ENCODE measurements at places on chromosomes 3 and 15. TPM values are rescaled to one million over a fixed set of nuclear protein-coding genes. Genes with fewer than 3 reads are reported as not detected.

DNA sequence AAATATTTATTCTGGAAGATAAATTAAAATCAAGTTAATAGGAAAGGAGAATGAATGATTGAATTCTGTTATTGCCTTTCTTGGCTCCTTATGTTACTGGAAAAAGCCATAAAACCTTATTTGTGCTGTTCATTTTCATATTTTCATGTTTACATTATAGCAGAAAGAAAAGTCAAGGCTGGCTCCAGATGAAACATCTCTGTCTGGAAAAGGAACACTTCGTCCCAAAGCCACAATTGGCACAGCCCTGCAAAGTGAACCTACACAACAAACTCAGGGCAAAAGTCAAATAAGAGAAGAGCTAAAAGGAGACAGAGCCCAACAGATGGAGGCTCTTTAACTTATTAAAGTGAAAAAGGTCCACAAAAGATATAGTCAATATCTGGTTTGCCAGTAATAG is 73.4 kb downstream of the GTPBP8 start:
- no peak for DNase-seq

Gene MYH15
- 0.05 TPM for total RNA-seq

Gene FBXL22
- total RNA-seq = 1.7 TPM

- no peak for DNase-seq
Observed at GRCh38 chr3:113104357-113105092, 106.8 kb upstream of the BOC start.

Gene MUC20
- total RNA-seq = 1.6 TPM

Gene ANP32A
- 51.9 TPM for total RNA-seq

Gene C3orf80
- total RNA-seq = not detected

DNA sequence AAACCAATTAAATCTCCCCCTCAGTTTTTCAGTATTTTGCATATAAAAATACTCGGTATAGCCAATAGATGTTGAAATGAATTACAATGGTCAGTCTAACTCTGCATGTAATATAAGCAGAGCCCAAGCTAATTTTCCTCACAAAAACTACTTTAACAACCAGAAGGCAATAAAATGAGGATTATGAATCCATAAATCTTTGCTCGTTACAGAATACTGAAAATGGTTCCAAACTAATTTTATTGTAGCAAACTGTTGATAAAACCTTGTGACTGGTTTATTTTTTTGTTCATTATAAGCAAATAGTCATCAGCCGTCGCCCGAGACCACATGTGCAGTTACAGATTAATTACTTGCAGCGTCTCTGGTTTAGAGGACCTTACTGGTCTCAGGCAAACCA is 183.2 kb downstream of the SSR3 start:
- no peak for DNase-seq

Gene AP3B2
- total RNA-seq = 0.81 TPM

GRCh38 chr3:30273304-30274072 is 332.9 kb upstream of the TGFBR2 start:
- no peak for DNase-seq

GRCh38 chr3:107956991-107957900 is 133.6 kb downstream of the CD47 start:
- DNase-seq = no peak

GRCh38 chr15:68300115-68300940 is 22.8 kb downstream of the FEM1B start:
- no peak for DNase-seq

GRCh38 chr3:22111226-22111625 is 360.2 kb upstream of the ZNF385D start:
- no peak for DNase-seq

DNA sequence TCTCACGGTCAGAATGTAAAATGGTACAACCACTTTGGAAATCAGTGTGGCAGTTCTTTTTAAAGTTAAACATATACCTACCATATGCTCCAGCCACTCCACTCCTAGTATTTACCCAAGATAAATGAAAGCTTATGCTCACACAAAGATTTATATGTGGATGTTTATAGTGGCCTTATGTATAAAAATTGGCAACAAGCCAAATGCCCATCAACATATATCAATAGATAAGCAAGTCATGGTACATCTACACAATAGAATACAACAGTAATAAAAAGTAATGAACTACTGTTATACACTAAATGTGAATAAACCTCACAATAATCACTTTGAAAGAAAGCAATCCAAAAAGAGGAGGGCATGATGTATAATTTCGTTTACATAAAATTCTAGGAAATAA is 153.5 kb upstream of the LMCD1 start:
- no peak for DNase-seq

Gene ALDH1A3
- total RNA-seq = not detected

DNA sequence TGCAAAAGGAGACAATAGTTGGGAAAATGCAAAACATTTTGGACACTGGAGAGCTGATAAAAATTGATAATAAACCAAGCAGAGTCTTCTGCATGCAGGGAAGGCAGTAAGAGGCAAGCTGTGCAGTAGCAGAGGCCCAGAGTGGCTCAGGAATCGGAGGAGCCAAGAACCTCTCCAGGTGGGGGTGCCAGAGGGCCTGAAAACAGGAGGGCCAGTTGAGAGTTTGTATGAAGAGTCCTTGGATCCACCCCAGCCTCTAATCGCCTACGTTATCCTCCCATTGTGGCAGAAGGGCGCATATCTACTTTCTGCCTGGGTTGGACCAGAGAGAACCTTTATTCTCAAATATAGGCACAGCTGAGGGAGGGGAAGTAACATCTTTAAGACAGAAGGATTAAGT is 48.9 kb upstream of the RBP1 start:
- no peak for DNase-seq

DNA sequence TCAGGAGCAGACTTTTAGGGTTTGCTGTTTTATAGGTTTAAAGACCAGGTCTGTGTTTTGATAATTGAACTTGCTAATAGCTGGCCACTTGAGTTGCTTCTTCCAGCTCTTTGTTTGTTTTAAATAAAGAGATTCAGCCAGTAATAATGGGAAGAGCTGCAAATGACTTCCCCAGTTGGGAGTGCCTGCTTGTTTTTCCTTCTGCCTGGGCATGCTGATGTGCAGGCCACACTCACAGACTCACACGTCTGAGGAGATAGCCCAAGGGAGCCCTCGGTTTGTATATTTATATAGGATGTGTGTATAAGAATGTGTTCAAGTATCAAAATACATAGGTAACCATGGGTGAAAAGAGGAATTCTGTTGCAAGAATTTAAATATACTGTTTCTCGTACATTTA is 78.2 kb upstream of the BOC start:
- no peak for DNase-seq

Gene SCAANT1
- not detected for total RNA-seq

DNA sequence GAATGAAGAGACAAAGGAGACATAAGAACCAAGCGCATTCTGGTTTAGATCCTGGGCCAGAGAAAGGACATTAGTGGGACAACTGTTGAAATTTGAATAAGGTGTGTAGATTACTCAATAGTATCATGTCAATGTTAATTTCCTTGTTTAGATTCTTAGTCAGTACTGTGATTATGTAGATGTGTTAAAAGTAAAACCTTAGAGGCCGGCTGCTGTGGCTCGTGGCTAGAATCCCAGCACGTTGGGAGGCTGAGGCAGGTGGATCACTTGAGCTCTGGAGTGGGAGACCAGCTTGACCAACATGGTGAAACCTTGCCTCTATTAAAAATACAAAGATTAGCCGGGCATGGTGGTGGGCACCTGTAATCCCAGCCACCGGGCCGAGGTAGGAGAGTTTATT is 26.7 kb downstream of the CYP8B1 start:
- no peak for DNase-seq

Gene GHSR
- total RNA-seq = not detected

Gene P2RY13
- total RNA-seq = not detected

- DNase-seq = no peak
Observed at GRCh38 chr3:149613988-149614387, 43.8 kb downstream of the WWTR1 start.

DNA sequence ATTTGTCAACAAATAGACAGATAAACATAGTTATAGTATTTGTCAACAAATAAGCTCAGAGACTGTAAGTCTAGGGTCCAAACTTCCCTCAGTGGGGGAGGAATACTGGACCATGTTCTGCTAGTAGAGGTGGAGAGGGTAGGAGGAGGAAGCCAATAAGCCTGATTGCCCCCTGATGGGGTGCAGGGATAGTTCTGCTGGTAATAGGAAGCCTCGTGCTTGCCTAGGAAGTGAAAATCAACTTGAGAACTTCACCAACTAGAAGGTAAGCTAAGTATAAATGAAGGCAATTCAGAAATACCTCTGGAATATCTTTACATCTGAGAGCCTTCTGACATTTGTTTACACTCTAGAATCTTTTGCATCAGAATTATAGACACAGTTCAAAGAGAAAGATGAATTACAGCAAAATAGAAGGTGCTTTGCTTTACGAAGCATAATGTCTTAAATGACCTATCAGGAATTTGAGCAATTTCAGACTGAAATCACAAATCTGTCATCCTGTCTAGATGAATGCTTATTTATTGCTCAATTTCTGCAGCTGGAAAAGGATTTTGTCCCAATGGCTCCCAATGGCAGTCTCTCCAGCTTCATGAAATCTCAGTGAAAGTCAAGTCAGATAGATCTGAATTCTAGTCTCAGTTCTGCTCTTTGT is 225.6 kb upstream of the TBC1D5 start:
- no peak for DNase-seq

Data from CD8-positive, alpha-beta T cell (primary cell).